ENCODE measurements at places on chromosomes 1 and 21.

DNA sequence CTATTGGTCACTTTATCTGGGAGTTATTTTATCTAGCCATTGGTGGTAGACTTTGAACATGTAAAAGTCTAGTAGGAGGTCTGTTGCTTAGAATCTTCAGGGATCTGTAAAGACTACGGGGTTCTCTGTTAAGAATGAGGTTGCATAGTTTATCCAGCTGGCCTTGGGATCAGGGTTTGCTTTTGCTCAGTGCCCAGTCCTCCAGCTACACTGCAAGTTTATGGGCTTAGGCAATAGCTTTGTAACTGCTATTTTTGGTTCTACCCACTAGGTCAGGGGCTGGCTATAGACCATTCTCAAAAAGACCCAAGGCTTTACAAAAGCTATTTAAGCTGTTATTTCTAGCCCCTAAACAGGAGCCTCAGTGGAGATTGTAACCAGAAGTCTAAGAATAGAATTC, 9.8 kb downstream of the SH3GLB1 start:
- DNase-seq: no peak

GRCh38 chr1:156689035-156689952, 12.1 kb upstream of the NES start:
- DNase-seq: no peak

GRCh38 chr1:198072177-198072576, 84.6 kb upstream of the NEK7 start:
- DNase-seq: no peak

GRCh38 chr1:149888999-149889289, 10.4 kb upstream of the BOLA1 start:
- no peak for DNase-seq

DNA sequence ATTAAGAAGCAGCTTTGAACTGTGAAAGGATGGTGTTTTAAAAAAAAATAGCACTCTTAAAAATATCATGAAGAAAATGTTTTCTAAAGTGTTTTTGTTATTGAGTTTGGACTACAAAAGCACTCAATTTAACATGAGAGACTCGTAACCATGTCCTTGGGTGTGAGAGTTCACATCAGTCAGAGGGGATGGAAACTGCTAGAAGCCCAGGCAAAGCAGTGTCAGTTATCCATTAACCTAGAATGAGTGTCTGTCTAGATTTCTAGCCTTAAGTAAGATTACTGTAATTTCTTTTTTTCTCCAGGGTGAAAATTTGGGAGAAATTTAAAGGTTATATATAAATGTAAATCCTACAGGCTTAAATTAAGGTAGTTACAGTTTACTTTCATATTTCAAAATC, 31.7 kb downstream of the SLC5A9 start:
- DNase-seq: no peak

DNA sequence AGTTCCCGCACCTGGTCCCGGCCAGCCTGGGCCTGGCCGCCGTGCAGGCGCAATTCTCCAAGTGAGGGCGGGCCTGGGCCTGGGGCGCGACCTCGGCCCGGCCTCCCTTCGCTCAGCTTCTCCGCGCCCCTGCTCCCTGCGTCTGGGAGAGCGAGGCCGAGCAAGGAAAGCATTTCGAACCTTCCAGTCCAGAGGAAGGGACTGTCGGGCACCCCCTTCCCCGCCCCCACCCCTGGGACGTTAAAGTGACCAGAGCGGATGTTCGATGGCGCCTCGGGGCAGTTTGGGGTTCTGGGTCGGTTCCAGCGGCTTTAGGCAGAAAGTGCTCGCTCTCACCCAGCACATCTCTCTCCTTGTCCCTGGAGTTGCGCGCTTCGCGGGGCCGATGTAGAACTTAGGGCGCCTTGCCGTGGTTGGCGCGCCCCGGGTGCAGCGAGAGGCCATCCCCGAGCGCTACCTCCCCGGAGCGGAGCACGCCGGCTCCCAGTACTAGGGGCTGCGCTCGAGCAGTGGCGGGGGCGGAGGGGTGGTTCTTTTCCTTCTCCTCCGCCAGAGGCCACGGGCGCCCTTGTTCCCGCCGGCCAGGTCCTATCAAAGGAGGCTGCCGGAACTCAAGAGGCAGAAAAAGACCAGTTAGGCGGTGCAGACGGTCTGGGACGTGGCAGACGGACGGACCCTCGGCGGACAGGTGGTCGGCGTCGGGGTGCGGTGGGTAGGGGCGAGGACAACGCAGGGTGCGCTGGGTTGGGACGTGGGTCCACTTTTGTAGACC, 1.2 kb downstream of the OLIG1 start:
- DNase-seq: no peak

- DNase-seq: no peak
Measured at GRCh38 chr1:8061673-8062386, 35.7 kb upstream of the ERRFI1 start.

DNA sequence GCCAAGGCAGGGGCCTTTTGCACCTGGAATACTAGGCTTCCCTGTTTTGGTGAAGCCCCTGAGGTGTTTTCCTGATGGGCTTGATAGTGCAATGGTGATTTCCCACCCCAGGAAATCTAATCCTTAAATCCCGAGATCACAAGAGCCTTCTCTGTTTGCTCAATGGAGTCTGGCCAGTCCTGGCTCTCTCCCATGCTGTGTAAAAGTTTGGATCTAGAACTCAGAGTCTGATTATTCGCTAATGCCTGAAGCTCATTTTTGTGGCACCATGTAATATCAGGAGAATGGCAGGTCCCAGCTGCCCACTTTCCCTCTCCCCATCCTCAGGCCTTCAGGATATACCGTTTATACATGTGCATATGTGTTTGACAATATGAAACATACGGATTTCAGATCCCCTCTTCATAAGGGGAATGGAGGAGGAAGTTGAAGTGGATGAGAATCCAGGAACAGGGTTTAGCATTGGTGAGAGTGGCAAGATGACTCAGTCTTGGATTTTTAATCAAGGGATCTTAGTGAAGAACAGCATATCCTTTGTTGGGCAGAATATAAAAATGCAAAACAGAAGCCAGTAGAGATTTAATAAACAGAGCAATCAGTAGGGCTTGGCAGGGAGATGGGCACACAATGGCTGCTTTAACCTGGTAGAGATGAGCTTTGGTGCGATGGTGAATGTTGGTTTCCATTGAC, 62.1 kb downstream of the CLIC6 start:
- DNase-seq: no peak

DNA sequence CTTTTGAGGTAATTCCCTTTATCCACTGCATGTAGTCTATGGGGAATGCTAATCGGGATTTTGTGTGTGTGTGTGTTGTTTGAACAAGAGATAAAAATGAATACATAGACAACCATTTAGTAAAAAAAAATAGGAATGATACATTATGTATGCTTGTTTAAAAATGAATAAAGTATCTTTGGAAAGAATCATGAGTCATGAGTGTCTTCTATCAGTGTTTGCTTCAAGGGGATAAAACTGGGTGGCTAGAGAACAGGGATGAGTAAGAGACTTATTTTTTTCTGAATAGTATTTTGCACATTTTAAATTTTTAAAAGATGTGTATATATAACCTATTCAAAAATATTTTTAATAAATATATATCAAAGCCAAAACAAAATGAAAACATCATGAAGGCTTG, 839.4 kb upstream of the ADGRL4 start:
- DNase-seq: no peak

DNA sequence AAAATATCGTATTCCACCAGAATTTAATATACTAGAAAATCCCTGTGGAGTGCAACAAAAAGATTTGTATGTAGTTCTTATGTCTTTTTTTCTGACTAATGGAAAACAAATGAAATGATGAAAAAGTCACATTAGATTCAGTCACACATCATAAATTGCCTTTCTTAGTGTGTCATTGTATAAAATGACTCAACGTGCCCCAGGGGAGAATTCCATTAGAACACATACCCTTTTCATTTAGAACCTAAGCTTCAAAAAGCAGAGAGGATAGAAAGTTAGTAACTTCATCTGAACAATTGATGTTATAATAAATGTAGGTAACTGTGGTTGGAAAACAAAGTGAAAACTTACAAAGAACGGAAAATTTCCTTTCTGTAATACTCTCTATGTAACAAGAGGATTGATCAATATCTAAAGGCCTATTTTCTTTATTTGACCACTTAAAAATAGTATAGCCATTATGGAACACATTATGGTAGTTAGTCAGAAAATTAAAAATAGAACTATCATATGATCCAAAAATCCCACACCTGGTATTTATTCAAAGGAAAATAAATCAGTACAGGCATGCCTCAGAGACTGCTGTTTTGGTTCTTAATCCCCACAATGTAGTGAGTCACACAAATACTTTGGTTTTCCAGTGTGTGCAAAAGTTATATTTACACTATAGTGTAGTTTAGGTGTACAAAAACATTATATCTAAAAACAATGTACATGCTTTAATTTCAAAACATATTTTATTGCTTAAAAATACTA, 1016.1 kb downstream of the KCNT2 start:
- peak; percentile 81 for DNase-seq

GRCh38 chr1:114490274-114490693, 20.7 kb downstream of the TRIM33 start:
- DNase-seq: no peak

DNA sequence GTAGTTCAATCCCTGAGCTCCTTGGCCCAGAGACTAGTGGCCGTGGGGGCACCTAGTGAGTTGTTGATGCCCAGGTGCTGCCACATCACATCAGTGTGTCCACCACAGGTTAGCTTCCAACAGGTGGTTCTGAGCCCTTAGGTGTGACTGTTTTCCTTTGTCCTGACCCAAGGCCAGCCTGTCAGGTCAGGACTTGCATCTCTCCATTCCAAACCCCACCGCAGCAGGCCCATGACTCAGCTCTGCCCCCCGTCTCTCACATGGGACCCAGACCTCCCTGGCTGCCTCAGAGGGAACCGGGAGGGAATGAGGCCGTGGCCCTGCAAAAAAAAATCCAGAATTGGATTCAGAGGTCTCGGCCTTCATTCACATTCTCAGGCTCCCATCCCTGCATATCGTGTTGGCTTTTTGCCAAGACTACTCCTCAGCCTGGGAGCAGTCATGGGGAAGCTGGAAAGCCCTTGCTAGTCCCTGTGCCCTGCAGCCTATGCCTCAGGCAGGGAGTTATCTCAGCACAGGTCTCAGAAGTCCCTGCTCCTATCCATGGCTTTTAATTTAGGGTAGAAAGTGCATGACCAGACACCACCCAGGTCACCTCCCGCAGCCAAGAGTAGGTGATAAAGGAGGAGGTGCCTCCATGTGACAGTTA, 7.2 kb downstream of the INAVA start:
- no peak for DNase-seq

- DNase-seq: no peak
Measured at GRCh38 chr1:63563745-63564144, 29.5 kb upstream of the PGM1 start.

DNA sequence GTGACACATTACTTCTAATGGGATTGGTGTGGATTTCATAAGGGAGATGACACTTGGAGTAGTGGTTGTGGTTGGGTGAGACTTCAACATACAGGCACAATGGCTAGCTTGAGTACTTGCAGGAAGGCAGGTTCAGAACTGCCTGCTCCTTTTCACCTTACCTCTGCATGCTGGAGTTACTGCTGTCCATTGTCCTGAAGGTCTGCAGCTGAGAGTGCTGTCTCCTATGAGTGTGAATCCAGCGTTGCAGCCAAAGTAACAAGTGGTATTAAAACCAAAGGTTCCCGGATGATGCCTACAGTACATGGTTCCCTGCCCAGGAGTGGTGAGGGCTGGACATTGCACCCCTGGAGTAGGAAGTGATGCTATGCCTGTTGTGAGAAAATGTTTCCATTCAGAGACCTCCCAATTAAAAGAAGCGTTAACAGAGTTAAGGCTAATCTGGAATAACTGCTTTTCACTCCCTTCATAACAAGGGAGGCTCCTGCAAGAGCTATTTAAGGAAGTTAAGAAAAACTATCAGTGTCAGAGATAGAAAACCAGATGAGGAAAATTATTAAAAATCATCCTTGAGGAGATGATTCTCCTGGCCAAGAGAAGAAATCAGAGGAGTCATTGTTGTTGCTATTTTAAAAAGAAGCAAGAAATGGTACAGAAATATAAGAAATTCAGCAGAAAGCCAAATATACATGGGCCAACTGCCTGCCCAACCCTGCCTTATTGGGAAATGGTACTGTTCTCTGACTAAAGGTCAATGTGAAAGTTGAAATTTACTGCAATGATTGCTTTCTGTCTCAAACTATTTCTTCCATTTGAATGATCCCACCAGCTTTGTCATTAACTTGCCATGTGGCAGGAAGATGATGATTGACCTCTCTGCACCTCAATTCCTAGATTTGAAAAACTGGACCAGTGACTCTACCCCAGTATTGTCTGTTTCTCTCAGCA, 9.8 kb upstream of the F5 start:
- DNase-seq: no peak

DNA sequence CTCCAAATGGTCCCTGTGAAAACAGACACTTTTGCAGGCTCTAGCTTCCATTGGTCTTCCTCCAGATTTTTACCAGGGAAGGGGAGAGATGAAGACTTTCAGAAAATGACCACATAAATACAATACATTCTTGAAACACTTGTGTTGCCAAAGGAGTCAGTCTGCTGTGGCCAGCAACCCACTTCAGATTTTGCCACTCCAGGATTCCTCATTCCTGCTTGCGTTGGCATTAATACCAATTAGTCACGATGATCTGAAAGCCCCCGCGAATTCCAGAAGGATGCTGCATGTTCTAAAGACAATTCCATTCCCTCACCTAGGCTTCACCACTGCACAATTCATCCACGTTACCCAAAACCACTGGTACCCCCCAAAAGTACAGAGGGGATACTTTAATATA, 7.9 kb upstream of the BACE2 start:
- DNase-seq: no peak

- DNase-seq: peak; percentile 68
Measured at GRCh38 chr1:37471345-37472231, 2.8 kb upstream of the ZC3H12A start.

DNA sequence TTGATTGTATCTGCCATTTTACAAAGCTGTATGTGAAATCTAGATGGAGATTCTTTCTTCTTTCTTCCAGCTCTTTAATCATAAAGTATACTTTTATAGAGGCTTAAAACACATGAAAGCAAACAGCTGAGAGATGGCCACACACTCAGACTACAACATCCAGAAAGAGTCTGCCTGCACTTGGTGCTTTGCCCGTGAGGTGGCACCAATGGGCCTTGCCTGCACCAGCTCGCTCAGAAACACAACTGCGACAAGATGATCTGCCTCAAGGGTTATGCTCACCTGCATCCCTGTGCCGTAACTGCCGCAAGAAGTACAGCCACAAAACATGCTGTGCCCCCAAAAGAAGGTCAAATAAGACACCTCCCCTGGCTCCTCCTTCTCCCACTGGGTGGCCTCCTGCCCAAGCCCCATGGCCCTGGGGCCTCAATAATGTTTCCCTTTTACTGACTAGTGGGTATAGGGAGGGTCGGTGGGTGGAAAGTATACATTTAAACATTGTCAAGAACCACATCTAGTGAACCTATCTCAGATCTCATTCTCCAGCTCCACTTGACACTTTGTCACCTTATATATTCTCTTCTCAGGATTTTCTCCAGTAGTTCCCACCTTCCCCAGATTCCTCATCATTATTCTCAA, 66.7 kb upstream of the ANGPTL3 start:
- DNase-seq: no peak

GRCh38 chr1:230145505-230145899, 78.5 kb downstream of the GALNT2 start:
- no peak for DNase-seq
